ENCODE measurements at places on chromosomes 13 and 19.

- DNase-seq = no peak
Measured at GRCh38 chr19:28234637-28235036, 978.3 kb downstream of the UQCRFS1 start.

GRCh38 chr13:50955798-50956197, 46.2 kb downstream of the RNASEH2B start:
- no peak for DNase-seq

DNA sequence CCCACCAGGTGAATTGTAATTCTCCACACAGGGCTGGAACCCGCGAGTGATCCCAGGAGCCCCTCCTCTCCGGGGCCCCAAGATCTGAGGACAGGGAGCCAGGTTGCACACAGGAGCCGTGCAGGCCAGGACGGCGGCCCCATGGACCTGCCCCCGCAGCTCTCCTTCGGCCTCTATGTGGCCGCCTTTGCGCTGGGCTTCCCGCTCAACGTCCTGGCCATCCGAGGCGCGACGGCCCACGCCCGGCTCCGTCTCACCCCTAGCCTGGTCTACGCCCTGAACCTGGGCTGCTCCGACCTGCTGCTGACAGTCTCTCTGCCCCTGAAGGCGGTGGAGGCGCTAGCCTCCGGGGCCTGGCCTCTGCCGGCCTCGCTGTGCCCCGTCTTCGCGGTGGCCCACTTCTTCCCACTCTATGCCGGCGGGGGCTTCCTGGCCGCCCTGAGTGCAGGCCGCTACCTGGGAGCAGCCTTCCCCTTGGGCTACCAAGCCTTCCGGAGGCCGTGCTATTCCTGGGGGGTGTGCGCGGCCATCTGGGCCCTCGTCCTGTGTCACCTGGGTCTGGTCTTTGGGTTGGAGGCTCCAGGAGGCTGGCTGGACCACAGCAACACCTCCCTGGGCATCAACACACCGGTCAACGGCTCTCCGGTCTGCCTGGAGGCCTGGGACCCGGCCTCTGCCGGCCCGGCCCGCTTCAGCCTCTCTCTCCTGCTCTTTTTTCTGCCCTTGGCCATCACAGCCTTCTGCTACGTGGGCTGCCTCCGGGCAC, 3.9 kb downstream of the FFAR1 start:
- no peak for DNase-seq

- no peak for DNase-seq
Measured at GRCh38 chr19:49436381-49437017, 4.8 kb downstream of the SLC17A7 start.

- no peak for DNase-seq
Measured at GRCh38 chr19:53958168-53958571, 4.6 kb upstream of the CACNG8 start.

- DNase-seq = peak; percentile 61
Measured at GRCh38 chr13:28655561-28655960, 3.4 kb upstream of the POMP start.

DNA sequence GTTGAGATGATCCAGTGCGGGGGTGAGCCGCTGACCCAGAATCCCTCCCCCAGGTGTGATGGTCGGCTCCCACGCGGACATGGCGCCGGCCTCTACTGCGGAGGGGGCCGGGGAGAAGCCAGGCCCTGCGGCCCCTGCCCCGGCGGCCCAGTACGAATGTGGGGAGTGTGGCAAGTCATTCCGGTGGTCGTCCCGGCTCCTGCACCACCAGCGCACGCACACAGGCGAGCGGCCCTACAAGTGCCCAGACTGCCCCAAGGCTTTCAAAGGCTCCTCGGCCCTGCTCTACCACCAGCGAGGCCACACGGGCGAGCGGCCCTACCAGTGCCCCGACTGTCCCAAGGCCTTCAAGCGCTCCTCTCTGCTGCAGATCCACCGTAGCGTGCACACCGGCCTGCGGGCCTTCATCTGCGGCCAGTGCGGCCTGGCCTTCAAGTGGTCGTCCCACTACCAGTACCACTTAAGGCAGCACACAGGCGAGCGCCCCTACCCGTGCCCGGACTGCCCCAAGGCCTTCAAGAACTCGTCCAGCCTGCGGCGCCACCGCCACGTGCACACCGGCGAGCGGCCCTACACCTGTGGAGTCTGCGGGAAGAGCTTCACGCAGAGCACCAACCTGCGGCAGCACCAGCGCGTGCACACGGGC, 3.7 kb upstream of the NAT14 start:
- DNase-seq = no peak

- no peak for DNase-seq
Measured at GRCh38 chr13:104170980-104171555, 1104.9 kb upstream of the SLC10A2 start.

GRCh38 chr19:44660081-44660480, 11.2 kb upstream of the CEACAM19 start:
- DNase-seq = no peak

DNA sequence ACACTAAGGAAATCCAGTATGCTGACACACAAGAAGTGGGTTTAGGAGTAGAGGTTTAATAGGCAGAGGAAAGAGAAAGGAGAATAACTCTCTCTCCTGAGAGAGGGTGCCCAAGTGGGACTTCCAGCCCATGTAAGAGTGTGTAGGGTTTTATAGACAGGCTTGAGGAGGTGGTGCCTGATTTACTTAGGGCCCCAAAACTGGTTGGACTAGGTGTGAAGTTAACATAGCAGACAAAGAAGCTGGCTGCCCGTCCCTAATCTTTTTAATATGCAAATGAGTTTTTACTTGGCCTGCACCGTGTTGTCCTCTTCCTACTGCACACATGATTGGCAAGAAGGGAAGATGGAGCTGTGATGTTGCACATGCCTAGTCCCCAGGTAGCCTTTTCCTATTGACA, 752.5 kb upstream of the SLITRK5 start:
- DNase-seq = no peak

GRCh38 chr13:75938811-75939560, 302.9 kb downstream of the LMO7 start:
- DNase-seq = peak; percentile 23

GRCh38 chr13:66992719-66993118, 237.4 kb downstream of the PCDH9 start:
- DNase-seq = no peak

DNA sequence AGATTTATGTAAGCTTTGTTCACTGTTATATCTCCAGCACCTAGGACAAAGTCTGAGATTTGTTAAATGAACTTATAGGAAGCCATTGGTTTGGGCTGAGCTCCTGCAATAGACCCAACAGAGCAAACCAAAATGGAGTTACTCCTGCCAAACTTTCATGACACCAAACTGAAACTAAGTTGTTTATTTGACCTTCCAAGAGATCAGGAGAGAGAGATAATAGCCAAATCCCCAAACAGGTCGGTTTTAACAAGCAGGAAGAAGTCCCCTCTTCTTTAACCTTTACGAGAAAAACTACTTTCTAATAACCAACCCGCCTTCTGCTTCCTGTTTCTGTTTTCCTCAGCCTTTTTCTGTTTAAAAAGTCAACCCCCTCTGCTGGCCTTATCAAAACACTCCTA, 54.9 kb upstream of the ATP12A start:
- no peak for DNase-seq

DNA sequence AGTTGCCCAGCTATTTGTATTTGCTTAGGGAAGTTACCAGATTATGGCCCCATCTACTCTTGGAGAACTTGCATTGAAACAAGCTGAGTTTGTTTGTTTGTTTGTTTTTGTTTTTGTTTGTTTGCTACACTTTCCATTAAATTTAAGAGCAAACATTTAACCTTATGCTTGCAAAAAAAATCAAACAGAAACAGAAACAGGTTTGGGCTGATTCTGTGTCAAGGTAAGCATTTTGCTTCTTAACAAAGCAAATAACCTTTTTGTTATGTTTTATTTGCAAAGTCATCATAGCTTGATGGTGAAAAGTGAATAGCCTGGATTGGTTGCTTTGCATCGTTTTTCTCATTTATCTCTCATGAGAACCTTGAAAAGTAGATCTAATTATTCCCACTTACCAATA, 531.8 kb downstream of the EFNB2 start:
- DNase-seq = no peak

DNA sequence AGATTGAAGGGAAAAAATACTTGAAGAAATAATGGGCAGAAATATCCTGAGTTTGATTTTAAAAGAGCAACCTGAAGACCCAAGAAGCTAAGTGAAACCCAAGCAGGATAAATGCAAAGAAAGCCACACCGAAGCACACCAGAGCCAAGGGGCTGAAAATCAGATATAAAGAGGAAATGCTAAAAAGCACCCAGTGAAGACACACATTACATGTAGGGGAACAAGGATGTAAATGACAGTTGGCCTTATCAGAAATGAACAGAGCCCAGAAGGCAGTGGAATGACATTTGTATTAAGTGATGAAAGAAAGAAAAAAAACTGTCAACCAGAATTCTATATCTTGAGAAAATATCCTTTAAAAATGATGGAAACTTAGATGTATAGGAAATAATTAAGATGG, 139.1 kb downstream of the SLC7A1 start:
- no peak for DNase-seq

- no peak for DNase-seq
Measured at GRCh38 chr13:73244467-73244866, 185.7 kb downstream of the KLF5 start.

DNA sequence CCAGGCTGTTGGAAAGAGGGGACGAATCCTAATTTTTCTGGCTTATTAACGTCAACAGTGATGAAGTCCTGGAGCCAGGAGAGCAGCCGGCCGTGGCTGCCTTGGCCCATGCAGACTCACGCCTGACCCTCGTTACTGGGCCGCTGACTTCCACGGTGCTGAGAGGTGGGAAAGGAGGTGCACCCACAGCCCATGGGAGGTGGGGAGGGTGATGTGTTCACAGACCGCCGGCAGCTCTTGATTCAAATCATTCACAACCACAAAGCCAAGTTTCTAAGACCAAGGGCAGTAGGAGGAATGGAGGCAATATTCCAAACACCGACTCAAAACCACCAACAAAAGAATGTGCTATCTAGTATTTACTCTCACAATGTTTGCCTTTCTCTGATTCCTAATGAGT, 24.3 kb downstream of the COL4A2 start:
- DNase-seq = peak; percentile 27

GRCh38 chr19:19816679-19817078, 4.9 kb downstream of the ZNF506 start:
- DNase-seq = no peak

DNA sequence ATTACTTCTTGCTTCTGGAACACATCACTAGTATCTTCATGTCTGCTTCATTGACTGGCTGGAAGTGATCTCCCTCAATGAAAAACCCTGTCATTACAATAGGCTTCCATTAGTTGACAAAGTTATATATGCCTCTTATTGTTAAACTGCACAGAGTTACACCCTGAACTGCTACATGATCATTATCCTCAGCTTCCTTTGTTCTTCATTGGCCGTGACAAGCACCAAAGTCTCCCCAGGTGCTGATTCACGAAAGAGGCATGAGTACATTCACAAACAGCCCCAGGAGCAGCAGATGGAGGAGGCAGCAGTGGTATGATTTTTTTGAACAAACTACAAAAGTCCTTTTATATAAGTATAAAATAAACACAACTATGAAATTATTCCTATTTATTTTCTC, 51.4 kb downstream of the VWA8 start:
- DNase-seq = no peak

DNA sequence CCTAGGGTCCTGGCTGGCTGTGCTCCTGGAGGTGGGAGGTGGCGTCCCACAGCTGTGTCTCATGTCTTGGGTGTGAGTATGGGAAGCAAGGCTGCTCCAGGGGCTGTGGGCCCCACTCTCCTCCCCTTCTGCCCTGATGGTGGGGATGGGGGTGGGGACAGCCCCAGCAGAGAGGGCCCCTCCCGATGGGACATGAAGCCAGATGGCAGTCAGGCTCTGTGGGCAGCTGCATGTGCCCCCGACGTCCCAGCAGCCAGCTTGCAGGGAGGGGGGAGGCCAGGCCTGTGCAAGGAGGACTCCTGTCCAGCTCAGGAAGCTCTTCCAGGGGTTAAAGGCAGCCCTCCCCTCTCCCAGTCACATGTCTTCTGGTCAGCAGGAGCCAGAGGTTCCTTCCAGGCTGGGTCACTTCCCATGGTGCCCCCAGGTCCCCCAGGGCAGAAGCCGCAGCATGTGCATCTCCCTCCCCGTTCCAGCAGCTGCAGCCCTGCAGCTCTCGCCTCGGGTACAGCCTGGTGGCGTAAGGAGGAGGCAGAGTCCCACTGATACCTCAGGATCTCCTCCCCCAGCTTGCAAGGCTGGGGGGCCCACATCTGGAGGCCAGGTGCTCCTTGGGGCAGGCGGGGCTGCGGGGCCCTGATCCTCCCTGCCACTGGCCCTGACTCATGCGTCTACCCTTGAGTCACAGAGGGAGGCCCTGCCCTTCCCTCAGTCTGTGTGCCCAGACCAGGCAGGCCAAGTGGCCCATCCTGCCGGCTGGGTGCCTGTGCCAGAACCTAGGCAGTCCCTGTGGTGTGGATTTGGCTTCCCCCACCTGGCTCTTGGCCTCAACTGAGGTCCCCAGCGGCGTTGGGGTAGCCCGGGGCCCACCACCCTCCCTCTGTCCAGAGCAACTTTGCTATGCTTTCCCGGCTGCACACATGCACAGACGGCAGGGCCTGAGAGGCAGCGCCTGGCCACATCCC, 13.0 kb downstream of the YIPF2 start:
- DNase-seq = peak; percentile 95

GRCh38 chr13:23212671-23213070, 31.9 kb downstream of the SGCG start:
- DNase-seq = no peak

- DNase-seq = no peak
Measured at GRCh38 chr13:30857018-30857417, 49.1 kb upstream of the MEDAG start.

- no peak for DNase-seq
Measured at GRCh38 chr13:60032851-60033250, 130.9 kb downstream of the DIAPH3 start.

- DNase-seq = no peak
Measured at GRCh38 chr19:32022731-32023563, 322.5 kb upstream of the ZNF507 start.

DNA sequence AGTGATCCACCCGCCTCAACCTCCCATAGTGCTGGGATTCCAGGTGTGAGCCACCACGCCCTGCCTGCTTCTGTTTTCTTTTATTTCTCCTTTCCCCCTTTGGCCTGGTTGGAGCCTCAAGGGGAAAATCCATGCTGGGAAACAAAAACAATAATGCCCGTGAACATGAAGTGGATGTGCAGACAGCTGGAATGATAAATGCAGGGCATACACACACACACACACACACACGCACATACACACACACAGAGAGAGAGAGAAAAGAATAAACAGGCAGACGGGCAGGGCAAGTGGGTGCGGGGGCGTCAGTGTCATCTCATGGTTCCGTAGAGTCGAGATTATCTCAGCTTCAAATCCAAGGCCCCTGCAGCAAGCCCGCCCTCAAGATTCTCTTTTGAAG, 4.4 kb upstream of the PLEKHF1 start:
- no peak for DNase-seq

GRCh38 chr19:49391581-49392399, 3.7 kb downstream of the KASH5 start:
- peak; percentile 53 for DNase-seq

DNA sequence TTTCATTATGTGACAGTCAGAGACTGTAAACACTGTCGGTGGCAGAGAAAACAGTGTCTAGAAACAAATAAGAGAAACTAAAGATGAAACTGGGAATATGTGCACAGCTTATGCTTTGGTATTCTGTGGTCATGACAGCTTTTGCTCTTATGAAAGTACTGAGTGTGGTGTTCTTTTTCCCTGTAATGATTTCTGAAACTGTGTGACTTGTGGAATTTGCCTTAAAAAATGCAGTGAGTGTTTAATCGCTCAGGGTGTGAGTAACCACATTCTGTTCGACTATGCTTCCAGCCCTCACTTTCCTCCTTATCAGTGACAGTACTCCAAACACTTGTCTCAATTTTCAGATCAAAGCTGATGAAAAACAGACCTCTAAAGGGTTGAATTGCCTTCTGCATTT, 66.9 kb upstream of the DIAPH3 start:
- DNase-seq = no peak
